ENCODE measurements at places on chromosomes 1 and 21.

DNA sequence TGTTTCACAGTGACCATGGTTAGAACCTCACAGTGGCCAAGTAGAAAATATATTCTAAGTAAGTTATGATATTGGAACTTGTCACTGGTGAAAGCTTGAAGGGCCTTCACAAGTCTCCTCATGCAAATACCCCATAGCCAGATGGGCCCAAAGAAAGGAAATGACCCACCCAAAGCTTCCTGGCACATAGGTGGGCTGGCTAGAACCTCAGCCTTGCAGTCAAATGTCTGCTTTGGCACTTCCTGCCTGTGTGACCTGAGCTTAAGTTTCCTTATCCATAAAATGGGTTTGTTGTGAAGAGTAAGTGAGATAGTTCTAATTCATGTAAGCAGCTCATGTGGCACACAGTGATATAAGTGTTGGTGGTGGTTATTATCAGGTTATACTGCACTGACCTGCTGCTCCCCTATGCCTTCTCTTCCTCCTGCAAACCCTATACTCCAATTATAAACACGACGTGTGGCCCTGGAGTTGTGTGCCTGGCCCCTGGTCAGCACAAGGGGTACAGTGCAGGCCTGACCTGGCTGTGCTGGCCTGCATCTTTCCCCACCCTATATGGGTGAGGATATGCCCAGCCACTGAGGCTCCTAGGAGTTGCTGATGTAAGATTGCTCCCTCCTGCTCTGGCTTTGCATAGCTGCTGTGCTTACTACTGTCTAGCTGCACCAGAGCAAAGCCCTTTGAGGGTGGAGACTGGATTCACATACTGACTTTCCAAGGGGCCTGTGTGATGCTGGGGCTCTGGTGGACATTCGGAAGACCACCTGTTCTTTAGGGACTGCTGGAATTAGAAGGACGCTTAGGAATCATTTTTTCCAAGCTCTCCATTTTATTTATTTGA is 4.7 kb upstream of the SLFNL1 start:
- DNase-seq: no peak

GRCh38 chr1:237429252-237429651 is 387.3 kb downstream of the RYR2 start:
- no peak for DNase-seq

DNA sequence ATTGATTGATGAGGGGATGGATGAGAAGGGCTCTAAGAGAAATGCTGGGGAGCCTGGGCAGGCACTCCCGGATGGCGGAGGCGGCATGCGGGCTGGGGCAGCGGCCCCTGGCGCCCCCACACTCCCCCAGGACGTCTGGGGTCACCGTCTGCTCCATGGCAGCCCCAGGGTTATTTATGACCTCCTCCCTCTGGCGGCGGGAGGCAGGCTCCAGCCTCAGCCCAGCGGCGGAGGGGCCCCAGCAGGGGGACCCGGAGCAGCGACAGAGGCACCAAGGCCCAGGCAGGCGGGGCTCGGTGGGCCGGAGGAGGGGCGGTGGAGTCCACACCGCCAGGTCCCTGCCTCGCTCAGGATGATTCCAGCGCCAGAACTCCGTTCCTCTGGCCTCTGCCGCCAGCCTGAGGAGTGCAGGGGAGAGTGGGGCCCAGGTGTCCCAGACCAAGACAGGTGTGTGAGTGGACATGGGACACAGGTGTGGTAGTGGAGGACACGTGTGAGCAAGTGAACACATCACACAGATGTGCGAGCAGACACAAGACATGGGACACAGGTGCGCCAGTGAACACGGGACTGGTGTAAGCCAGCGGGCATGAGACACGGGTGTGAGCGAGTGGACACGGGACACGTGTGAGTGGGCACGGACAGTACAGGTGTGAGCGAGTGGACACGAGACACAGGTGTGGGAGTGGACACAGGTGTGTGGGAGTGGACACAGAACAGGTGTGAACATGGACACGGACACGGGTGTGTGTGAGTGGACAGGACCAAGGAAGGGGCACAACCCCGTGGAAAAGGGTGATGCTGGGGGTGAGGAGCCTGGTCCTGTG is 2.5 kb upstream of the SAMD11 start:
- DNase-seq: peak; percentile 77

DNA sequence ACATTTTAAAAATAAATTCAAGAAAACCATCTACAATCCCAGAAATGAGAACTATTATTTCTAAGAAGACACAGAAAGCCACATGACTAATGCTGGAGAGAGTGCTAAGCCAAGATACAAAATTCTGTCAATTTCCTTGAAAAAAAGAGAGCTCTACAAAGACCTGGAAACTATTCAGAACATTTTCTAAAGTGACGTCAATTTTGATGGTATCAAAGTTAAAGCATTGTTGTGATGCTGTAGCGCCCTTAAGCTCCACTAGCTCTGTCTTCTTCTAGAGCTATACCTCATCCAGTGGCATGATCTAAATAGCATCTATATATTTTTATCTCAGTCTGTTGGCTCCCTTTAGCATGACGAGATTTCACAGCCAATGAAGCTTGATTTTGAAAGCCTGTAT is 73.9 kb downstream of the ODF2L start:
- no peak for DNase-seq

- DNase-seq: no peak
Measured at GRCh38 chr1:27033043-27033746, 20.5 kb upstream of the TENT5B start.

DNA sequence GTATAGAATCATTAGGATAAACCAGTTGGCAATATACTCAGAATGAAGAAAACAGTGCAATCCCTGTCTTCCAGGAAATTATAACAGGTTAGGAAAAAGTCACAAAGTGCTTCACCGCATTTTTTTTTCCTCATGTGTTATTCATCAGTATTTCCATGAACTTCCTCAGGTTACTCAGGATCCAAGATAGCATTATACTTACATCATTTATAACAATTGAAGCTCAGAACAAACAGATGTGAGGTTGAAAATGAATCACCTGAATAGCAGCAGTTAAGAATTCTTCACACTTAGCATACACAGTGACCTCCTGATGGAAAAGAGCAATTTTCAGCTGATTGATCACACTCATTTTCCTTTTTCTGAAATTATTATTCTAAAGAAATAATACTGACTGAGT is 1040.7 kb upstream of the B3GALT2 start:
- no peak for DNase-seq

DNA sequence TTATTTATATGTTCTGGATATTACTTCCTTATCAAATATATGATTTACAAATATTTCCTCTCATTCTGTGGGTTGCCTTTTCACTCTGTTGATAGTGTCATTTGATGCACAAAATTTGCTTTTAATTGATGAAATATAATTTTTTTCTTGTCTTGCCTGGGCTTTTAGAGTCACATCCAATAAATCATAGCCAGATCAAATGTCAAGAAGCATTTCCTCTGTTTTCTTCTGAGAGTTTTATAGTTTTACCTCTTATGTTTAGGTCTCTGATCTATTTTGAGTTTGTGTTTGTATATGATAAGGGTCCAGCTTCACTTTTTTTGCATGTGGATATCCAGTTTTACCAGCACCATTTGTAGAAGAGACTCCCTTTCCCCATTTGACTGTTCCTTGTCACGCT is 29.5 kb downstream of the CD46 start:
- DNase-seq: no peak

GRCh38 chr1:4682607-4683220 is 28.3 kb downstream of the AJAP1 start:
- no peak for DNase-seq

- no peak for DNase-seq
Measured at GRCh38 chr1:26970810-26971209, 10.5 kb upstream of the KDF1 start.

- DNase-seq: no peak
Measured at GRCh38 chr1:186722711-186723309, 42.6 kb upstream of the PTGS2 start.

- DNase-seq: no peak
Measured at GRCh38 chr1:220730486-220730885, 17.6 kb upstream of the MTARC2 start.

DNA sequence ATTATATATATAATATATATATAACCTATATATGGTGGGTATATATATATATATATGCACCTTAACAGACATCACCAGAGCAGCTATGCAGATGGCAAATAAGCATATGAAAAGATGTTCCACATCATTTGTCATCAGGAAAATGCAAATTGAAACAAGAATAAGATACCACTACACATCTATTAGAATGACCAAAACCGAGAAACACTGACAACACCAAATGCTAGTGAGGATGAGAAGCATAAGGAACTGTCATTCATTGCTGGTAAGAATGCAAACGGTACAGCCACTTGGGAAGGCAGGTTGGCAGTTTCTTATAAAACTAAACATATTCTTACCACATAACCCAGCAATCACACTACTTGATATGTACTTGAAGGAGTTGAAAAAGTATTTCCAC is 219.8 kb upstream of the PRMT6 start:
- no peak for DNase-seq

GRCh38 chr1:30645807-30646206 is 77.6 kb downstream of the MATN1 start:
- no peak for DNase-seq

DNA sequence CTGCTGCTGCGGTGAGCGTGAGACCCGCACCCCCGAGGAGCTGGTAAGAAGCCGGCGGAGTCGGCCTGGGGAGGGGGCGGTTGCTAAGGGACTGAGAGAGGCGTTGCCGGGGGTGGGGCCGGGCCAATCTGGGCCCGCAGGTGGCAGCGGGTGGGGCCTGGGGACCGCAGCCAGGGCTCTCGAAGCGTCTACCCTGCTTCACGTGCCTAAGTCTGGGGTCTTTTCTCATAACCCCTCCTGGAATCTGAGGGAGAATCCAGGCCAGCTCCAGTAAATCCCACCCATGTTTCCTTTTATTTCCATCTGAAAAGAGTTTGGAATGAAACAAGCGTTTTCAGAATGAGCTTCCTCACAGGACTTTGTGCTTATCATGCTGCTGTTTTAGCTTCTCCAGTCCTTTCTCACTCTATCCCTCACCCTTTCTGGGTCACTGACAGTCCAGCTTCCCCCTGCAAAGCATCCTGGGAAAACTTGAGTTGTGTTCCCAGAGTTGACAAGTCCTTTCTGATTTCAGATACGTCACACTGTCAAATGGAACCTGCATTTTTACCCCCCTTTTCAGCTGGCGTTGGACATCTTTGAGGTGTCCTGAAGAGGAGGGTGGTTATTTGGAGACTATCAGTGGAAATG is 431 bp downstream of the CLCN6 start:
- DNase-seq: peak; percentile 49

GRCh38 chr1:31004231-31004621 is 61.3 kb downstream of the PUM1 start:
- no peak for DNase-seq

DNA sequence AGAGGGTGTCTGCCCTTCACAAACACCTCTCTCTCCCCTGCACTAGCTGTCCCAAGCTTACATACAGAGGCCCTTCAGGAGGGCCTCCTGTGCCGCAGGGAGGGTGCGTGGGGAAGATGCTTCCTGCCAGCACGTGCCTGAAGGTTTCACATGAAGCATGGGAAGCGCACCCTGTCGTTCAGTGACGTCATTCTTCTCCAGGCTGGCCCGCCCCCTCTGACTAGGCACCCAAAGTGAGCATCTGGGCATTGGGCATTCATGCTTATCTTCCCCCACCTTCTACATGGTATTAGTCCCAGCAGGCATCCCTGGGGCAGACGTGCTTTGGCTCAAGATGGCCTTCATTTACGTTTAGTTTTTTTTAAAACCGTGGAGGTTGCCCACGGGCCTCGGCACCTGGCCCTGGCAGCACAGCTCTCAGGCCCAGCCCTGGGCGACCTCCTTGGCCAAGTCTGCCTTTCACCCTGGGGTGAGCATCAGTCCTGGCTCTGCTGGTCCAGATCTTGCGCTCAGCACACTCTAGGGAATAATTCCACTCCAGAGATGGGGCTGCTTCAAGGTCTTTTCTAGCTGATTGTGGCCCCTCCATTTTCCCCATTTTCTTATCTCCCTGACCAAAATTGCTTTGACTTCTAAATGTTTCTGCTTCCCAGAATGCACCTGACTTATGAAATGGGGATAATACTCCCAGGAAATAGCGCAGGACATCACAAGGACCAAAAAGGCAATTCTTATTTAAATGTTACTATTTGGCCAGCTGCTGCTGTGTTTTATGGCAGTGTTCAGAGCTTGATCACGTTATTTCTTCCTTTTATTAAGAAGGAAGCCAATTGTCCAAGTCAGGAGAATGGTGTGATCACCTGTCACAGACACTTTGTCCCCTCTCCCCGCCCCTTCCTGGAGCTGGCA is 6.1 kb downstream of the NPPA start:
- DNase-seq: no peak

GRCh38 chr1:90201467-90202358 is 206.8 kb downstream of the ZNF326 start:
- no peak for DNase-seq

GRCh38 chr1:47388030-47388890 is 27.8 kb upstream of the FOXE3 start:
- no peak for DNase-seq

GRCh38 chr1:183991348-183991747 is 46.2 kb downstream of the COLGALT2 start:
- DNase-seq: no peak

- peak; percentile 74 for DNase-seq
Measured at GRCh38 chr1:44237721-44238457, 24.6 kb downstream of the DMAP1 start.

- DNase-seq: no peak
Measured at GRCh38 chr1:153880962-153881361, 41.8 kb downstream of the GATAD2B start.

DNA sequence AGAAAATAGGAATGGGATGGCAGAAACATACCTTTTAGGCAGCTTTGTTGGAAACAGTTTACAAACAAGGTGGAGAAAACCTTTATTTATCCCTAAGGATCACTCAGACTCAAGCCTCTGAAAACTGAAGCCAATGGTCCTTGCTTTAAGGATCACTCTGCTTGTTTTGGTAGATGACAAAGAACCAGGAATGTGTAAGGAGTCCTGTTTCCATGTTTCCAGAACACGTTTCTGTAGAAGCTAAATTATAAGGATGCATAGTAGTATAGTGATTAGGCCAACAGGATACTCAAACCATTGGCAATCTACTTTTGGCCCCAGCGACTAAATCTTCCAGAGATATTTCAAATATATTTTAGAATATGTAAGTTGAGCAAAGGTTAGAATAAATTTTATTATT is 149.1 kb upstream of the HP1BP3 start:
- DNase-seq: no peak

GRCh38 chr1:3188150-3188971 is 119.4 kb downstream of the PRDM16 start:
- no peak for DNase-seq

DNA sequence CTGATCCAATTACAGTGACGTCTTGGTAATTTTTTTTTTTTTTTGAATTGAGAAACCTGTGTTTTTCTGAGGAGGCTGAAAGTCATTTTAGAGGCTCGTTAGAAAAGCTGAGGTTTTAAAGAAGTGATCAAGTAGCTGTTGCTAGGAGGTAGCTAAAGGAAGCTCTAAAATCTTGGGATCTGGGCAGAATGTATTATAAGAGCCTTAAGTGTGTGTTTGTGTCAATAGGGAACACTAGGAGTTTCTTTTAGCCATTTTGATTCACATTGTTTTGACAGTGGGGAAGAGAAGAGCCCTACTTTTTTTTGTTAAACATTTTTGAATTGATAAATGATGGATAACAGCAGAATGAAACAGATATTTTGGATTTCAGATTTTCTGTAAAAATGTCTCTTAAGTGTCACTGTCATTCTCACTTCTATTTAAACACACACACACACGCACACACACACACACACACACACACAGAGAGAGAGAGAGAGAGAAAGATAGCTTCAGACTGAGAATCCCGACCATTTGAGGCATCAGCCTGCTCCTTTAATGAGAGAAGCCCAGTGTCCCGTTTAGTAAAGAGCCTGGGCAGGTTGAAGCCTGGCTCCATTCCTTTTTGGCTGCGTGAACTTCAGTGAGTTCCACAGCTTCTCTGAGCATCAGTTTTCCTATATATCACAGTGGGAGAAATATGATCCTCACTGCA is 79.1 kb upstream of the GPR88 start:
- no peak for DNase-seq

Measured in HTR-8/SVneo (cell line).